Stimulated activated CD4-positive, alpha-beta T cell treated with anti-CD3 and anti-CD28 coated beads, Interleukin-1b, Interleukin-23, amount 100 ng/mL, for 1 hour (primary cell): ENCODE measurements at places on chromosomes 4 and X.

DNA sequence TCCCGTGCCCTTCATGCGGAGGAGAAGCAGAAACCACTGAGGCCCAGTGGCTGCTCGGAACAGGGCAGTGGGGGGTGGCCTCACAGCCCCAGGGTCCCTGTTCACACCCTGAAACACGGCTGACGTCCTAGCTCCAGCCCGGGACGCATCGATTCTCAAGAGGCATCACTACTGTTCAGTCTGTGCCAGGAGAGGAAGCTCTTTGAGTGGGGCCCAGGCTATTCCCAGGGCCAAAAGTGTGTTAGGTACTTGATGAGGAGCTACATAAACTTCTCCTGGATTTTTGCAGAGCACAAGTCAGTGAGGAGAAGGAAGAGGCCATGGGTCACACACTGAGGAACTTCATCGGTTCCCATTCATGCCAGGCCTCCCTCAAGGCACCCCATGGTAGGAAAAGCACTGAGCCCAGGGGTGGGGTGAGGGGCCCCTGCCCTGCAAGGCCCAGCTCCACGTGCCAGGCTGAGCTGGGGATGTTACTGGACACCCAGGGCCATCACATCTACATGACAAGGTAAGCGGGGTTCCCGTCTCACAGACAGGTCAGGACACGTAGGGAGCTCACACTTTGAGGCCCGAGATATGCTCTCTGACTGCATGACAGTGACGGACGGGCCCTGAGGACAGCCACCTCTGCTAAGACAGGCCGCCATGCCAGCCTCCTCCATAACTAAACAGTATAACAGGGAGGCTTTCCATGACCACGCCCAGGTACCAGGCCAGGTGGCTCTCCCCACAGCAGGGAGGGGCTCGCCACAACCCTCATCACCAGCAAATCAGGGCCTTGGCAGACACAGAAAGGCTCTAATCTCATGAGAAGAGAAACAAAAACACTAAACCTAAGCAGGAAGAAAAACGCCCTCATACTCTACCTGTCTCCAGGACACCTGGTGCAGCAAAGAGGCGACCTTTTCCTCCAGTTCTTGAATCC, 12.4 kb downstream of the TNIP2 start:
- no peak for DNase-seq

DNA sequence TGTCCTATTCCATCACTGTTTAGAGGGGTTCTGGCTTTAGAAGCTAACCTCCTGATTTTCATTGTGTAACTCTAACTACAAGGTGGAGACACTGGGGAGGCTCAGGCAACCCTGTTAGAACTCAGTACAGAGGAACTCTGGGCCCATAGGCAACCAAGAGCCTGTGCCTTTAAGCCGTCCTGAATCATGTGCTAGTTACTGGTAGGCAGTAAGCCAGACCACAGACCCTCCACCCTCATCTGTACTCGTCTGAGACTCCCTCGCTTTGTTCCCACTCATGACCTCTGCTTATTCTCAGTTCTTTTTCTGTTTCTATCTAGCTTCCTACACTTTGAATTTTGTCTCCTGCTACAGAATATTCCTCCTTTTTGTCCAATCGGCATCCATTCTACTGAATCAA, 31.4 kb downstream of the TBC1D1 start:
- DNase-seq = no peak

GRCh38 chr4:93132631-93133030, 695.9 kb upstream of the ATOH1 start:
- DNase-seq = no peak

DNA sequence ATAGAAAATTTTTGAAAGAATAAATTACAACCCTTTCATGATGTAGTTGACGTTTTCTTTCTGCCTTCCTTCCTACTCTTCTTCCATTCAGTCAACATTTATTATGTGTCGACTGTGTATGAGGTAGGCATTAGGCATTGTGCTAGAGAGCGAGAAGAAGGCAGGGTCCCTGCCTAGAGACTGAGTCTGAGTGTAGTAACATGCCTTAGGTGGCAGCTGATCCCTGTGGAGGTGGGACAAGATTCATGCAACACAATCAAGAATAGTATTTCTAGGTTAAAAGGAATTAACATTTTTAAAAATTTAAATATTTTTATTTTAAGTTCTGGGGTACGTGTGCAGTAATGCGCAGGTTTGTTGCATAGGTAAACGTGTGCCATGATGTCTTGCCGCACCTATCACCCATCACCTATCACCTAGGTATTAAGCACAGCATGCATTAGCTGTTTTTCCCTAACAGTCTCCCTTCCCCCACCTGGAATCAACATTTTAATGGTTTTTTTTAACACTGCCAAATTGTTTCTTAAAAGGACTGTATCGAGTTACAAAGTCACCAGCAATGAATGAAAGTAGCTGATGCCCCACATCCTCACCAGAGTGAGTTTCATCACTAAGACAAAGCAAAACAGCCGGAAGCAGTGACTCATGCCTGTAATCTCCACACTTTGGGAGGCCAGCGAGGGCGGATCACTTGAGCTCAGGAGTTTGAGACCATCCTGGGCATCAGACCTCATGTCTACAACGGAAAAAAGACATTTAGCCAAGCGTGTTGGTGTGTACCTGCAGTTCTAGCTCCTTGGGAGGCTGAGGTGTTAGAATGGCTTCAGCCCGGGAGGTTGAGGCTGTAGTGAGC, 84.0 kb downstream of the WWC2 start:
- DNase-seq = no peak

GRCh38 chr4:142743121-142743825, 102.8 kb downstream of the INPP4B start:
- DNase-seq = no peak

- no peak for DNase-seq
Measured at GRCh38 chr4:20773144-20773997, 73.1 kb downstream of the PACRGL start.

DNA sequence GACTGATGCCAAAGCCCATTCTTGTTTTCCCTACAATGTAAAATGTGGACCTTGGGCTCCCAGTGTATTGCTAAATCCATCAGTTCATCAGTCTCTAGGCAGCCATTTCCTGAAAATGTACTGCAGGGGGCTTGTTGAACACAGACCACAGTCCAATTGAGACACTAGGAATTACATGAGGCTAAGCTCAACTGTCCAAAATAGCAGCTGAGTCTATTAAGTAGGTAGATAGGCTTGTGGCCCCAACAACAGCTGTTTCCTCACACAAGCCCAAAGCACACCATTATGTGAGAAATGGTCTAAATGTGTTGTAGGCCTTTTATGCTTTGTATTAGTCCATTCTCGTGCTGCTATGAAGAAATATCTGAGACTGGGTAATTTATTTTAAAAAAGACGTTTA, 60.0 kb upstream of the PAK3 start:
- DNase-seq = no peak

GRCh38 chr4:121227341-121227792, 63.2 kb upstream of the TNIP3 start:
- DNase-seq = no peak

DNA sequence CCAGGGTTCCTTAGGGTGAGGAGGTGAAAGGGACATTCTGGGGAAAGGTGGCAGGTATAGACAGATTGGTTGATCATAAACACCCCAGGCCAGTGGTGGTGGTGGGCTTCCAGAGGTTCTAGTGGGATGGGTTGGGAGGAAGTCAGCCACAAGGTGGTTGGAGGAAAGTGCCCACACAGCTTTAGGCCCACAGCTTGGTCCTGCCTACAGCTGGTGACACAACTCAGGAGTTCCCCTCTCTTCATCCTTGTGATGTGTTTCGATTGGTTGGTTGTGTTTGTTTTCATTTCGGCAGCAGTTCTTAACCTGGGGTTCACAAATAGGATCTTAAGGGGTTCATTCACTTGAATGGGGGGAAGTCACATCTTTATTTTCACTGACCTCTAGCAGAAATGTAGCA, 157.0 kb downstream of the TMEM164 start:
- DNase-seq = no peak

GRCh38 chrX:32155044-32155638, 1056.2 kb downstream of the DMD start:
- DNase-seq = no peak

GRCh38 chrX:31036895-31037294, 34.9 kb downstream of the FTHL17 start:
- DNase-seq = no peak

- no peak for DNase-seq
Measured at GRCh38 chr4:168981460-168981859, 28.6 kb downstream of the CBR4 start.

DNA sequence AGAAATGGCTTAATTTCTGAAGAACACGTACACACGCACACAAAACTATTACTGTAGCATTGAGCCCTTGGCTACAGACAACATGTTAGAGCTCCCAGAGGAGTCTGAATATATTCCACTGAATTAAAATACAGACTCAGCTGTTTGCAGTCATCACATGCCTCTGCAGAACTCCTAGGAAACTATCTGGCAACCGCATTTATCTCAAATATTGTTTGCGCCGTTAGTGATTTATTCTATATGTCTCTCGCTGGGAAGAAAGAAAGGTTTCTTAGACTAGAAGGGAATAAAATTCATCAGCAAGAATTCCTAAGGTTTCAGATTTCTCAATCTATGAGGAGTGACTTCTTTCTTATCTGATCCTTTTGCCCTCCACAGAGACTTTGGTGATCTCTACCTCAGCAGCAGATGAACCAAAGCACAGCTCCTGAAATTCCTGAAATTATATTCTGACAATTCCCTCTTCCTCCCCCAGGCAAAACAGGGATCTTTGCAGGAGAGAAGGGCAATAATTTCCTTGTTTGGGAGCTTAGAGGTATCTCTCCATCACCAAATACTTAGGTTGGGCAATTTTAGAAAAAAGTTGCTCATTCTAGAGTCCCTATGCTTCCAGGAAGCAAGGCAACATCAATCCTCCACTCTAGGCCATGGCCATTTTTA, 199.2 kb downstream of the APBB2 start:
- no peak for DNase-seq
